ENCODE measurements at places on chromosomes 12 and 14.

GRCh38 chr12:42641221-42641885 is 51.8 kb upstream of the PRICKLE1 start:
- no peak for DNase-seq

DNA sequence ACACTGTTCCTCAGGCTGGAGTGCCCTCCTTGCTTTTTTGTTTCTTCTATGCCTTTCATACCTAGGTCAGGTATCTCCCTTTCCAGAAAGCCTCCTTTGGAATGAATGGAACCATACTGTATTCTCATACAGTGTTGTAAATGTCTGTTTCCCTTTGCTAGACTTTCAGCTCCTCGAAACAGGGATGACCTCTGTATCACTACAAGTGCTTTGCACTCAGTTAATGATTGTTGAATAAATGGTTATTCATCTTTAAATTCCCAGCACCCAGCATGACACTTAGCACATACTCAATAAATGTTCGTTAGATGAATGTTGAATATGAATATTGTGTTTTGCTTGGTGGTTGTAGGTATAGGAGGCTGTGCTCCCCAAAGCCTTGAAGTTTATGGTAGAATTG is 5.9 kb upstream of the TULP3 start:
- no peak for DNase-seq

GRCh38 chr12:24814379-24815113 is 134.4 kb downstream of the BCAT1 start:
- no peak for DNase-seq

- no peak for DNase-seq
Observed at GRCh38 chr14:81208489-81208888, 12.3 kb downstream of the GTF2A1 start.

DNA sequence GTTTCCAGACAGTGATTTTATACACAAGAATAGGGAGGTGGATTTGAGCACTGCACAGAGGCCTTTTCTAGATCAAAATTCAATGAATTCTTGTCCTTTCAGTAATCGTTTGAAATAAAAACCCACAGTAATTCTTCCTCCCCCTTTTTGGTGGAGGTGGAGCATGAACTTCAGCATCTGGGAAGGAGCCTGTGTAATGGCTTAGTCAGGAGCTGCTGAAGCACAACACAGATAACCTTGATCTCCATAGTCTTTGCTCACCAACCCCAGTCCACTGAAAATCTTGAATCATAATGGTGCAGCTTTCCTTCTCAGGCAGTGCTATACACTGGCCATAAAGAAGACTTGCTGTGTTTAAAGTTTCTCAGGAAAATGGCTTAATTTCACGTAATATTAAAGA is 6.4 kb upstream of the TBPL2 start:
- no peak for DNase-seq

DNA sequence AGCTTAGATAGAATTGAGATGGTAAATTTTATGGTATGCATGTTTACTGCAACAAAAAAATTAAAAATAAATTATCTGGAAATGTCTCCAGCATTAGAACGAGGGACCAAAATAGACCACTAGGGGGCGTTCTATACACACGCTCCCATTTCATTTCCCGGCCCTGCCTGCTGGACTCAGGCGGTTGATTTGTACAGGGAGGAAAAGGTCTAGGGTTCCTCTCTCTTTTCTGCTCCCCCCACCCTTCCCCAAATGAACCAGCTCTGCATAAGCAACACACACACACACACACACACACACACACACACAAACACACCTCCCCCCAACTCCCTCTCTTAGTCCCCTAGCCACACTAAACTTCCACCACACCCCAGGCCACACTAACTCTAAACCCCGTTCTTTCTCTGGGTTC is 7.8 kb upstream of the DTX1 start:
- DNase-seq: no peak

DNA sequence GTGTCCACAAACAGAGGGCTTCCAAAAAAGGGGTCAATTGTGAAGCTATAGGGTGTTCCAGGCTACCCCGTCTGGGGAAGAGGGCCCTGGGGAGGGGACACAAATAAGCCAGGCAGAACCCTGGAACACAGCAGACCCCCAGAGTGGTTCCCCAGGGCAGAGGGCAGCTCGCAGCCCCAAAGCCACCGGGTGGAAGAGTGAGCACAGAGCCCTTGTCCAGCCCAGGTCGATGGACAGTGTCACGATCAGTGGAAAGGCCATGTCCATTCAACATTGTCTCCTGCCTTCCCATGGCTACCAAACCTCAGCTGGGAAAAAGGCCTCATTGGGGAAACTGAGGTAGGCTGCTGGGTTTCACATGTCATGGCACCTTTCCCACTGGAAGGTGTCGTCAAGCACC is 131.4 kb downstream of the DICER1 start:
- no peak for DNase-seq

- DNase-seq: no peak
Observed at GRCh38 chr14:94562022-94562421, 780 bp downstream of the SERPINA4 start.

- no peak for DNase-seq
Observed at GRCh38 chr12:41058266-41058665, 129.9 kb upstream of the PDZRN4 start.

DNA sequence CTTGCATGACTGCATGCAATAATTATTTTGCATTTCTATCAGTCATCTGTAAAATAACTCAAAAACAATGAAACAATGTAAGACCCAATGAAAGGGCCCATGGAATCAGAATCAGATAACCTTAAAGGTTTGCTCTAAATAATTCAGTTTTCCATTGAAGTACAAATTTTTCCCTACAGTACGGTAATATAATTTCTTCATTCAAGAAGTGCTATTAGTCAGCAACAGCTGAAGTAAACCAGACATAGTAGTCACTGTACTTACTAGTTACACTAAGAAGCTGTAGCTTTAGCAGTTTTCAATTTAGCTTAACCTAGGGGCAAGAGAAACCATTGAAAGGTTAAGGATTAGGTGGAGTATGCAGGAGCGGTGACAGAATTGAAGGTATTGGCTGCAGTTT is 43.5 kb downstream of the BCAT1 start:
- DNase-seq: no peak

DNA sequence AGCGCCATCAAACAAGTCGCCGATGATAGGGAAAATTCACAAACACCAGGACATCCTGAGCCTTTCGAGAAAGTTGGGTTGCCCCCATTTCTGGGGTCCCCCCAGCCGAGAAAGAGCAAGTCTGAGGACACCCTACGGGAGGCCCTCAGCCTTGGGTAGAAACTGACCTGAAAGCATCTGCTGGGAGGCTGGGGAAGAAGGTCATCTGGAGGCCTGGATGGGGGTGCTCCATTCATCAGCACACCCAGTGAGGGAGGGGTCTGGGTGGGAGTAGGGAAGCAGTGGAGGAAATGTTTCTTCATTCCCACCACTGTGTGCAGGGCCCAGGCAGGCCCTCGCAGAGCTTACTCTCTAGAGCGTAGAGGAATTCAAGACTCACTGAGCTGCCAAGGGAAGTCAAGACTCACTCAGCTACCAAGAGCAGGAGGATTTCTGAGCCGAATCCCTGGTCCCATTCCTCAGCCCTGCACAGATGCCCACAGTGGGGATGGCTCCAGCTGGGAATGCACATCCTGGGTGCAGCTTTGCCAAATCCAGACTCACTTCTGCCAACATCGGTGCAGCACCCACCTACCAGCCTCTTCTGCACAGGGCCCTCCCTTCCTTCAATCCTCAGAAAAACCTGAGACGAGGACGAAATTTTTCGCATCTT is 38.1 kb downstream of the DIO3 start:
- no peak for DNase-seq

GRCh38 chr12:117359029-117359845 is 2.2 kb downstream of the NOS1 start:
- no peak for DNase-seq

- no peak for DNase-seq
Observed at GRCh38 chr14:76117789-76118484, 33.8 kb upstream of the GPATCH2L start.

DNA sequence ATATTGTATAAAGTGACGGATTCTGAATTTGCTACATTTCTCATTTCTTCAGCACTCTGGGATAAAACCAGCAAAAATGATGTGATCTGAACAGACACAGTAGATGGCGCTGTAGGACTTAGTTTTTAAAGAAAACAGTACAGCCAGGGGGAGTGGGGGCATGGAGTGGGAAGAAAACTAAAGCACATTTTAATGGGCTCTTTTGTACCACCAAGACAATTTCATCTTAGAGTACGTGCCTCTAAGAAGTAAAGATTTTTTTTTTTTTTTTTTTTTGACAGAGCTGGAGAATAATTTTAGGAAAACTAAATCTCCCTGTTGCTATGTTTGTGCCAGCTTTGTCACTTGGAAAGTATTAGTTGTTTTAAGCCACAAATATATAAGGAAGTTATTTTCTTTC is 124.4 kb downstream of the RAD51B start:
- DNase-seq: no peak

DNA sequence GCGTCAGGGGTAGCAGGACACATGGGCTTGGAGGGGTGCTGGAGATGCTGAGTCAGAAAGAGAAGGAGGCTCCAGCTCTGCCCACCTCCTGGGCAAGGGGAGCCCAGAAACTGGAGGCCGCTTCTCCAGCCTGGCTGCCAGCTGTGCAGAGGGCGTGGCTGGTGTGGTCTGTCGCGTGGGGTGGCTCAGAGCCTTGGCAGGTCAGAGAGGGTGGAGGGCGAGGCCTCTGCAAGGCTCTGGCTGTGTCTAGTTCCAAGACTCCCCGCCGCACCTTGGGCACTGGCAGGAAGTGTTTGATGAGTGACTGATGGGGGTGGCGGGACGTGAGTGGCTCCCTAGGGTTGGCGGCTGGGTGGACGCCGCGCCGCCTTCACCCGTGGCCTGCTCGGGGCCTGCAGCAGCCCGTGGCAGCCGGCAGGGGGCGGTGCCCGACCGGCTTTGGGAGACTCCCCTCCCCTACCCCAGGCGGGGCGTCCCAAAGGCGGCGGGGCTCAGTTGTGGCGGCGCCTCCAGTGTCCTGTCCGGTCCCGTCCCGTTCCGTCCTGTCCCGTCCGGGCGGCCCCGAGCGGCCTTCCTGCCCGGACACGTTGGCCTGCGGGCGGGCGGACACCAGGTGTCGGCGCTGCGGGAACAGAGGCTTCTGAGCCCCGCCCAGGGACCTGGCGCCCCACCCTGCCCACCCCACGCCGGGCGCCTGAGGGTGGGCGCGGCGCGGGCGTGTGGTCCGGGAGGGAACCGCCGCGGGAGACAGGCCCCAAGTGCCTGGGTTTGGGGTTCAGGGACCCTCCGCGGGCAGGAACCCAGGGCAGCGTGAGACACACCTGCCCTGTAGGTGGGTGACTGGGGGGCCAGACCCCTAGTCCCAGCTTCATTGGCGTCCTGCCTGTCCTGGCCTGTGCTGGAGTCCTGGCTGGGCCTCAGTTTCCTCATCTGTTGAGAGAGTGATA is 39.7 kb downstream of the KRT80 start:
- no peak for DNase-seq

DNA sequence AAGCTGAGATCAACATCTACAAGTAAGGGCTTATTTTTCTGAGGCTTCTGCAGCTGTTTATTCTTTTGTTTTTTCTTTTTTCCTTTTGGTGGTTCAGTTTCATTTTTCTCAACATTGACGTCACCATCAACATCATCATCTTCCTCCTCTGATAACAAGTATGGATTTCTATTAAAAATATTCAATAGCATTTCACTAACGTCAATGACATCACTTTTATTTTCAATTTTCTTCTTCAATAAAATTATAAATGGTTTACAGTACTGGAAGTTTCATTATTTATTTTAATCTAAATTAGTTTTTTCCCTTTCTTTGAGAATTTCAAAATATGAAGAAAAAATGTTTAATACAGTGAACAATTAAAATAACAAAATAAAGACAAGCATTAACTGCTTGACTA is 23.9 kb downstream of the NEMF start:
- no peak for DNase-seq

DNA sequence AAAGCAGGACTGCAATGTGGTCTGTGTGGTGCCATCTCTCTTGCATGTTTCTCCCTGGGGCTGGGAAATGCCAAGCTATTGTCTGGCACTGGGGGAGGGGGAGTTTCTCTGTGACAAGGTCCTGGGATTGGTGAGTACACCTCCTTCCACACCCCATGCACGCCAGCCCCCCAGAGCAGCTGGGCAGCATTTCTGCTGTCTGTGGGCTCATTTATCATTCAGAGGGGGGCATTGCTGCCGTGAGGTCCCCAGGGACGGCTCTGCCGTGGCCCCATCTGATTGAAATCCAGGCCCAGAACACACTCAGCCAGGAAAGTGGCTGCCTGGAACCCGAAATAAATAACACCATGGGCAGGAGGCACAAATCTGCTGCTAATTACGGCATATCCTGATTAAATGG is 12.6 kb upstream of the FAM222A start:
- no peak for DNase-seq

DNA sequence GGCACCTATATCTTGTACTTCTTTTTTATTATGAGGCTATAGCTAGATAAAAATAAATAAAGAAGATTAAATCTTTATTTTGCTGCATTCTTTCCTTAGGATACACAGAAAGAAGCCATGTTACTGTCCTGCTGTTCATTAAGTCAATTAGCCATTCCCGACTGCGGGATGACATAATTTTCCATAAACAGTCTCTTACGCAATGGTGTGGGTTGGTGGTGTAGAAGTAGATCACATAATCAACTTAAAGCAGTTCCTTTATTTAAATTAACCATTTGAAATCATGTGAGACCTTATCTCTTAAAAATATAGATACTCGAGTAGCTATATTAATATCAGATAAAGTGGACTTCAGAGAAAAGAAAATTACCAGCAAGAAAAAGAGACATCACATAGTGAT is 40.2 kb downstream of the TAOK3 start:
- no peak for DNase-seq

GRCh38 chr12:67414011-67414715 is 145.0 kb downstream of the CAND1 start:
- DNase-seq: no peak

DNA sequence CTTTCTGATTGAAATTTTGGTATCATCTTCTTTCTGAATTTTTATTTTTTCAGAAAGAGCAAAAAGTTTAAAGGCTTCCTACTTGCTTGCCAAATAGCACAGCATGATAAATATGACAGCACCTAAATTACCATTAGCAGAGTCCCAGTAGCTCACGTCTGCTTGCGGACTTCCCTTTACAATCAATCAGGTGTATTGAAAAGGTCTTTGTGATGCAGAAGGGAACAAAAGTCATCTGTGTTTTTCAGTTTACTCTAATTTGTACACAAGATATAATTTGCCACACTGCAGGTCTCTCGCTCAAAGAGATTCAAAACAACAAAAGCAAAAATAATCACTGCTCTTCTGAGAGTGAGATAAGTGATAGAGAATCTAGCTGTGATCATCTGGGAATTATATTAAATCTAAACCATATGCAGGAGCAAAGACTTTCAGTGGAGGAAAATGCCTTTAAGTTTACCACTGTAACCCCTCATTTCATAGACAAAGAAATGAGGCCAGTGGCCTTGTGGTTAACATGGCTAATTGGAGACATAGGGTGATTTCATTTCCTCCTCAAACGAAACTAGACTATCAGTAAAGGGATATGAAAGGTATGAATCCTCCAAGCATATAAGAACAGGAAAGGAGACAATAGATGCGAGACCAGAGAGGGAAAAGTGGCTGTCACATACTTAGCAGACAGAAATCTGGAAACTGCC is 240.8 kb upstream of the TMPO start:
- no peak for DNase-seq
